ENCODE measurements at places on chromosomes 7 and 10. TPM values are rescaled to one million over a fixed set of nuclear protein-coding genes. Genes with fewer than 3 reads are reported as not detected.

The TUBB8 gene
- not detected for total RNA-seq

DNA sequence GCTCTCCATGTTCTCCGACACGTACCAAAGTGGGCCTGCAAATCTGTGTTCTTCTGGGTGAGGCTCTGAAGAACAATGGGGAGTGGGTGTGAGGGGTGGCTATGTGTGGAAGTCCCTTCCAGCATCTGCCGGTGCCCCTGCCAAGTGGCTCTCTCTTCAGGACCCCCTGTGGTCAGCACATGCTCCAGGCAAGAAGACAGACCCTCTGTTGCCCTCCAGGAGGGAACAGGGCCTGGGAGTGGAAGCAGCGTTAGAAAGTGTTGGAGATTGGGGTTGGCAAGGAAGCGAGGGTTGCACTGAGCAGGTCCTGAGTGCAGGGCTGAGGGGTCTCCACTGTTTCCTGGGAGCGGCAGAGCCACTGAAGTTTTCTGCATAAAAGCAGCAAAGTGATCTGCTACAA is 60.5 kb downstream of the EMX2 start:
- no peak for DNase-seq

DNA sequence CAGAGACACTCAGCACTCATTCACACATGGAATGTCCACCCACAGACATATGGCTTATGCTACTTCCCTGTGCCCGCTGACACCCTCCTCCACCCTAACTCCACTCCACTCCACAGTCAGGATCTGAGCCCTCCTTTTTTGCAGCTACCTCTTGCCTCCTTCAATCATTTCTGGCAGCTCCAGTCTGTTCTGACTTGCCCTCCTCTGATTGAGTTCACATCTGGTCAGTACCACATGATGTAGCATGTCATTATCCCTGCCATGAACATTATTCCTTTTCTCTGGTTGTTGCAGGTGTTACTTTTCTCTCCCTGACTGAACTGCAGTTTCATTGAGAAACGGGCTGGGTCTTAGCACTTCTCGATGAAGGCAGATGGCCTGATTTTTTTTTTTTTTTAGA is 130.1 kb upstream of the EGR2 start:
- no peak for DNase-seq

The MBLAC1 gene
- 3.5 TPM for total RNA-seq

The CHCHD3 gene
- 26.1 TPM for total RNA-seq

DNA sequence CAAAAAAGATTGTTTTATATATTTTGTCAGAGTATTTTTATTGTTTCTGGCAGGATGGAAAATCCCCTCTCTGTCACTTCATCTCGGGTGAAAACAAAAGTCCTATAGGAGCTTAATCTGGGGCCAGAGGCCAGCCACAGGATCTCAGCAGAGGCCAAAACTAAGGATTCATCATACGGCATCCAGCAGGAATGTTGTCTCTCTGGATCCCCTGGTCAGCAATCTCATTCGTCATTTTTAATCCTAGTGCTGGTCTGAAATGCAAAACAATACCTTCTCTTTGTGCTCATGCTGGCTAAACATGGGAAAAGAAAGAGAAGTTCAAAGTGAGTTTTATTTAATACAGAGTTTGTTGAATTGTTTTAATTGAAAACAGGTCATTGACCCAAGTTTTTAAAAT is 482.5 kb upstream of the AUTS2 start:
- DNase-seq = no peak

GRCh38 chr10:62779487-62780248 is 24.9 kb upstream of the ADO start:
- DNase-seq = peak; percentile 90

DNA sequence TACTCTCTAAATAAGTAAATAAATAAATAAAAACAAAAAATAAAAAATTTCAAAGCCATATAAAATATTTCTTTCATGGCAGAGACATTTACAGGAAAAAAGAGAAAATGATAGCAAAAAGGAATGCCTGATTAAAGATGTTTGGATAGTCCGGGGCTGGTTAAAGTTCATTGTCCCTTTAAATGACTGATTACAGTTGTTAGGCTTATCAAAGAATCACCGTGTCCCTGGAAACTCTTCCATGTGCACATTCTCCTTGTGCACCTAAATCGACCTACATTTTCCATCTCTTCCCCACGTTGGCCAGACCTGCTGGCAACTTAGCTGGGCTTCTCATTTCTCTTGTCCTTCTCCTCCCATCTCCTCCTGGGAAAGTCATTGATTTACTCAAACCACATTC is 69.1 kb downstream of the ABCB5 start:
- DNase-seq = no peak

DNA sequence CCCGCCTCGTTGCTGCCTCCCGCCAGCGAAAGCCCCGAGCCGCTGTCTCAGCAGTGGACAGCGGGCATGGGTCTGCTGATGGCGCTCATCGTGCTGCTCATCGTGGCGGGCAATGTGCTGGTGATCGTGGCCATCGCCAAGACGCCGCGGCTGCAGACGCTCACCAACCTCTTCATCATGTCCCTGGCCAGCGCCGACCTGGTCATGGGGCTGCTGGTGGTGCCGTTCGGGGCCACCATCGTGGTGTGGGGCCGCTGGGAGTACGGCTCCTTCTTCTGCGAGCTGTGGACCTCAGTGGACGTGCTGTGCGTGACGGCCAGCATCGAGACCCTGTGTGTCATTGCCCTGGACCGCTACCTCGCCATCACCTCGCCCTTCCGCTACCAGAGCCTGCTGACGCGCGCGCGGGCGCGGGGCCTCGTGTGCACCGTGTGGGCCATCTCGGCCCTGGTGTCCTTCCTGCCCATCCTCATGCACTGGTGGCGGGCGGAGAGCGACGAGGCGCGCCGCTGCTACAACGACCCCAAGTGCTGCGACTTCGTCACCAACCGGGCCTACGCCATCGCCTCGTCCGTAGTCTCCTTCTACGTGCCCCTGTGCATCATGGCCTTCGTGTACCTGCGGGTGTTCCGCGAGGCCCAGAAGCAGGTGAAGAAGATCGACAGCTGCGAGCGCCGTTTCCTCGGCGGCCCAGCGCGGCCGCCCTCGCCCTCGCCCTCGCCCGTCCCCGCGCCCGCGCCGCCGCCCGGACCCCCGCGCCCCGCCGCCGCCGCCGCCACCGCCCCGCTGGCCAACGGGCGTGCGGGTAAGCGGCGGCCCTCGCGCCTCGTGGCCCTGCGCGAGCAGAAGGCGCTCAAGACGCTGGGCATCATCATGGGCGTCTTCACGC is 825 bp downstream of the ADRB1 start:
- no peak for DNase-seq

- no peak for DNase-seq
Observed at GRCh38 chr10:26407406-26407969, 30.7 kb upstream of the APBB1IP start.

The C1QL3 gene
- 0.27 TPM for total RNA-seq

- no peak for DNase-seq
Observed at GRCh38 chr10:33376976-33377657, 42.6 kb upstream of the NRP1 start.

GRCh38 chr10:2137549-2138174 is 400.3 kb upstream of the ADARB2 start:
- peak; percentile 42 for DNase-seq

The KLF14 gene
- total RNA-seq = not detected

DNA sequence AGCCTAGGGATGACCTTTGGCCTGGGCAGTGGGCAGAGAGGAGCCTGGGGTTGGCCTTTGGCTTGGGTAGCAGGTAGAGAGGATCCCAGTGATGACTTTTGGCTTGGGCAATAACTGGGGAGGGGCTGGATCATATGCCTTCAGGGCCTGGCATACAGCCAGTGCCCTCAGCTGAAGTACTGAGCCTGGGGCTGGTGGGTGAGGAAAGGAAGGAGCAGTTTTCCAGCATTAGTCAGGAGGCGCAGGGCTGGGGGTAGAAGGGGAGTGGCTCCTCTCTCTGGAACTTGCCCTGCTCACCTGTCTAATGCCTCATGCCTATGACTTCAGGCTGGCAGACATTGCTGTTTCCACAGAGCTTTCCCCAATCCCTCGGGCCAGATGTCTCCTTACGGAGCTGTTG is 15.2 kb upstream of the COMTD1 start:
- DNase-seq = no peak

GRCh38 chr7:158676171-158676840 is 28.3 kb downstream of the NCAPG2 start:
- no peak for DNase-seq

The IDI2 gene
- total RNA-seq = not detected

The TAS2R3 gene
- total RNA-seq = 1.1 TPM

DNA sequence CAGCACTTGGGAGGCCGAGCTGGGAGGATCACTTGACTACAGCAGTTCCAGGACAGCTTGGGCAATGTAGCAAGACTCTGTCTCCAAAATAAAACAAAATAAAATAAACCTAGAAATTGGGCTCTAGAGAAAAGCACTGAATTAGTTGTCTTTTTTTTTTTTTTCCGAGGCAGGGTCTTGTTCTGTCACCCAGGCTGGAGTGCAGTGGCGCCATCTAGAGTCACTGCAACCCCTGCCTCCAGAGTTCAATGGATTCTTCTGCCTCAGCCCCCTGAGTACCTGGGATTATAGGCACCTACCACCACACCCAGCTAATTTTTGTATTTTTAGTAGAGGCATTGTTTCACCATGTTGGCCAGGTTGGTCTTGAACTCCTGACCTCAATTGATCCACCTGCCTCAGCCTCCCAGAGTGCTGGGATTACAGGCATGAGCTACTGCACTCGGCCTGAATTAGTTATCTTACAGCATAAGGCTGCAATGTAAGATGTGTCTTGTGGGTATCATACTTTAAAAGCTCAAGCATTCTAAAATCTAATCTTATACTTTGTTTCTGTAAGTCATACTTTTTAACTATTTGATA is 12.8 kb downstream of the MEIG1 start:
- peak; percentile 66 for DNase-seq

GRCh38 chr10:79139124-79139835 is 70.5 kb downstream of the ZMIZ1 start:
- DNase-seq = no peak

DNA sequence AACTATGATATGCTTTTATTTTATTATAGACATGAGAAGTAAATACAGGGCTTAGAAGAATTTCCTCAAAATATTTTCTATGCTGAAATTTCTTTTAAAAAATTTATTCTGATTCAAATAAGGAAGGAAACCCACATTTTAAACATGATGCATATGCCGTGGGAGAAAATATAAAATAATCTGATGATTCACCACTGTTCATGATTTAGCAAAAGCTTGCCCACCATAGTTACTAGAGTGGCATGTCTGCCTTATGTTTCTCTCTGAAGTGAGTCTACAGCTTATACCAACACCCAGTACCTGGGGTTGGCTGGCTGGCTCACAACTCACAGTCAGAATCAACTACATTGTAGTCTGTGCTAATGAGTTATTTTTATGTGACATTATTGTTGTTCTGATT is 102.0 kb downstream of the GNAI1 start:
- DNase-seq = peak; percentile 68

The VKORC1L1 gene
- 9.4 TPM for total RNA-seq

DNA sequence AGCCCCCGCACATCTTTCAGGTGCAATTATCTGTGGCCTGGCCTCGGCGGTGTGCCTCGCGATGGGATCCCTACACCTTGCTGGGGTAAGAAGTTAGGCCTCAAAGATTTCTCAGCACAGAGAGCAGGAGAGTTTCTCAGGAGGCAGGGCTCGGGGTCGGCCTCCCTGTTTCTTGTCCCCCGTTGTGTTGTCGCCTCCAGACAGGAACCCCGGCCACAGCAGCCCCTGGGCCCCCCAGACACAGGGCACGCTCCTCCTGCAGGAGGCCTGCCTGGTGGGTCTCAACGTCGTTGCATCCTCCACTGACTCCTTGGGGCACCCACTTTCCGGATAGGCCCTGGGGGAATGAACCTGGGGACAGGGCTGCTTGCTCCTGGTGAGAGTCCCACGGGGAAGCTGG is 229.1 kb upstream of the SHH start:
- no peak for DNase-seq

DNA sequence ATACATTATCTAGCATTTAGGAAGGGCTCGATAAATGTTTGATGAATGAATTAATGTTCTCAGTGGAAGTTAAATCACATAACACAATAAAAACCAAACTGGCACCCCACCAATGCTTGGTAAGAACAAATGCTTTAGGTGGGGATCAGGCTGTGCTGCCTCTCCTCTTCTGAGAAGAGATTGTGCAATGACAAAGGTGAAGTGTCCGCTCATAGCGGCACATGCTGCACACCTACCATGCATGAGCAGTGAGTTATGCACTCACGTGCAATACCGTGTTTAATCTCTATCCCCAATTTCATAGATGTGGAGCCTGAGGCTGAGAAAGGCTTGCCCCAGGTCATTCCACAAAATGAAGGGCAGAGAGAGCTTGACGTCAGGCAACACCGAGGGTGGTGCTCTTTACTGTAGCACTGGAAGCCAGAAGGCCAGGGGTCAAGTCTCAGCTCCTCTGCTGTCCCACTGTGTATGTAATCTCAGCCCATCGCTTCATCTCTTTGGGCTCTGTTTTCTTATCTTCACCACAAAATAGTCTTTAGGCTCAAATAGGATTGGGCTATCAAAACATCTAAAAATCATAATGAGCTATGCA is 72.9 kb upstream of the EFCAB10 start:
- DNase-seq = no peak

DNA sequence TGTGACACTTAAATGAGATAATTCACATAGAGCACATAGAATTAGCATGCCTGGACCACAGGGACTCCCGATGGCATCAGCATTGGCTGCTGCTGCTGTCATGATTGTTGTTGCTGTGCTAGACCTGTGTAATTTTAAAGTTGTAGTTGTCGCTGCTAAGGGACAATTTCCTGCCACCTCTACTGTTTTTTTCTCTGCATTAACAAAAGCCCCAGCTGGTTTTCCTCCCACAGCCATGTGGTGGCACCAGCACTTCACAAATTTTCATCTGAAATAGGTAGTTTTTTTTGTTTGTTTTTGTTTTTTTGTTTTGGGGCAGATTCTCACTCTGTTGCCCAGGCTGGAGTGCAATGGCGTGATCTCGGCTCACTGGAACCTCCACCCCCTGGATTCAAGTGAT is 25.4 kb upstream of the PRXL2A start:
- peak; percentile 87 for DNase-seq

DNA sequence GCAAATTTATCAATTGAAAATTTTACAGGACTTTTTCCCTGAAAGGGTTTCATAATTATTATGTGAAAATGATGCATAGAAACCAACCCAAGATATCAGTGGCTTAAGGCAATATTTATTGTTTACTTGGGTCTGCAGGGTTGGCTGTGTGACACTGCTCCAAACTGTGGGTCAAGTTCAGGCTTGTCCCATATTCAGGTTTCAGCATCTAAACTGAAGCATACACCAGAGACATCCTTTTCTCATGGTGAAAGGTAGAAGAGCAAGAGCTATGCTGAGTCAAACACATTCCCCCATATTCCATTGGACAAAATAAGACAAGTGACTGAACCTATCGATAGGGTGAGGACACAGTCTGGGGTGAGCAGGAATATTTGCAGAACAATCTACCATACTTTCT is 110.9 kb downstream of the MAPK8 start:
- no peak for DNase-seq

Data from hematopoietic multipotent progenitor cell (in vitro differentiated cells).